ENCODE measurements at places on chromosomes 12 and 14.

- DNase-seq: no peak
Observed at GRCh38 chr12:48336564-48336963, 14.2 kb downstream of the ZNF641 start.

- DNase-seq: no peak
Observed at GRCh38 chr14:101665478-101666078, 95.9 kb upstream of the PPP2R5C start.

GRCh38 chr12:117646520-117646919, 285.1 kb upstream of the NOS1 start:
- DNase-seq: no peak

- DNase-seq: no peak
Observed at GRCh38 chr12:109578330-109578927, 4.8 kb downstream of the MVK start.

- no peak for DNase-seq
Observed at GRCh38 chr14:104494483-104494882, 85.1 kb upstream of the C14orf180 start.

GRCh38 chr12:49253033-49253623, 11.8 kb upstream of the TUBA1C start:
- DNase-seq: no peak

DNA sequence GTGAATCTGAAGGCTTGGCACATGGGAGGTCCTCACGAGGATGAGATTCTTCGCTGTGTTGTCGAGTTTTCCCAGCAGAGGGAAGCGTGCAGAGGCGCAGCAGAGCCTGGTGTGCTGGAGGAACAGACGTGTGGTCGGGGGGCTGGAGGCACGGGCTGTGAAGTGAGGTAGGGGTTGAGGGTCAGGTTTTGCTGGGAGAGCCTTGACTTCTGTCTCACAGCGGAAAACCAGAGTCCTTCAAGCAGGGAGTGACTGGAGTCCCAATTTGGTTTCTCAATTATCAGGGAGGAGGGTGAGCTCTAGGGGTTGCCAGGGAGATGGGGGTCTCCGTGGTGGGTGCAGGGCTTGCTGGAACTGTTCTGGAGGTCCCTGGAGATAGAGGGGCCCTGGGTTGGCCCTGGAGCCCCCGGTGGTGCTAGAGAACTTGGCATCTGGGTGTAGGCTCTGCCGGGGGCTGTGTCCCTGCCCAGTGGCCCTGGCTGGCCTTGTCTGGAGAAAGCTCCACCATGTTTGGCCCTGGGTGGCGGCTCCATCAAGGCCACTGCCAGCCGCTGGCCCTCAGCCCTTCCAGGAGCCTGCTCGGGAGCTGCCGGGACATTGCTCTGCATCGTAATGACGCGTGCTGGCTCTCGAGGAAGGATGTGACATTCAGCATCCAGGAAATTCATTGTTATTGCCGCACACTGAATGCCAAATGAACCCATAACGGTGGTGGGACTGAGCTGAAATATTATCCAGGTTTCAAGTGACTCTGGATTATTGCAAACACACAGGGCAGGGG, 215.7 kb downstream of the KIF26A start:
- no peak for DNase-seq

- no peak for DNase-seq
Observed at GRCh38 chr12:11805043-11805442, 155.6 kb downstream of the ETV6 start.

GRCh38 chr14:38225946-38226345, 18.2 kb downstream of the SSTR1 start:
- no peak for DNase-seq

- DNase-seq: no peak
Observed at GRCh38 chr14:90111895-90112534, 50.2 kb downstream of the KCNK13 start.

DNA sequence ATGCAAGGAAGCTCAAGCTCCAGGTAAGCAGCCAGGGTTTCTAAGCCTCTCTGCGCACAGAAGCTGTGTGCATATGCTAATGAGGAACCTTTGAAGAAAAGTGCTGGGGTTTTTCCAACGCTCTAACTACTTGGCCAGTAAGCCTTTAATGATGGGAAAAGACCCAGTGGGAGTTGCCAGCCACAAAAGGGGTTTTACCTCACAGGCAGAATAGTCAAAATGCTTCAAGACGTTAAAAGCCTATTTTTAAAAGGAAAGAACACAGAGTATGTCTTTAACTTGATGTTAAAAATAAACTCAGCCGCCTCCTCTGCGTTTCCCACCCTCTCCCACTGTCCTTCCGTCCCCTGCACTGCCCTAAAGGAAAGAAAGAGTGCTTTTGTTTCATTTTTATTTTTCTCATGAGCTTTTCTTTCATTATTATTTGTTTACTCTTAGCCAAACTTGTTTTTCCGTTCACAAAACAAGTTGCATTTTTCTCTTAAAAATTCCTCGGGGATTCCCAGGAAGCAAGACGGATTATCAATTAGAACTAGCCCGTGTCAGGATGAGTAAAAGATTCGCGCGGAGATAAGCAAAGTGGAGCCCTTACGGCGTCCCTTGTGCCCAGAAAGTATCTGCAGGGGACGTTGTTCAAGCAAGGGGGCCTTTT, 209.8 kb upstream of the NUDT4 start:
- DNase-seq: no peak

DNA sequence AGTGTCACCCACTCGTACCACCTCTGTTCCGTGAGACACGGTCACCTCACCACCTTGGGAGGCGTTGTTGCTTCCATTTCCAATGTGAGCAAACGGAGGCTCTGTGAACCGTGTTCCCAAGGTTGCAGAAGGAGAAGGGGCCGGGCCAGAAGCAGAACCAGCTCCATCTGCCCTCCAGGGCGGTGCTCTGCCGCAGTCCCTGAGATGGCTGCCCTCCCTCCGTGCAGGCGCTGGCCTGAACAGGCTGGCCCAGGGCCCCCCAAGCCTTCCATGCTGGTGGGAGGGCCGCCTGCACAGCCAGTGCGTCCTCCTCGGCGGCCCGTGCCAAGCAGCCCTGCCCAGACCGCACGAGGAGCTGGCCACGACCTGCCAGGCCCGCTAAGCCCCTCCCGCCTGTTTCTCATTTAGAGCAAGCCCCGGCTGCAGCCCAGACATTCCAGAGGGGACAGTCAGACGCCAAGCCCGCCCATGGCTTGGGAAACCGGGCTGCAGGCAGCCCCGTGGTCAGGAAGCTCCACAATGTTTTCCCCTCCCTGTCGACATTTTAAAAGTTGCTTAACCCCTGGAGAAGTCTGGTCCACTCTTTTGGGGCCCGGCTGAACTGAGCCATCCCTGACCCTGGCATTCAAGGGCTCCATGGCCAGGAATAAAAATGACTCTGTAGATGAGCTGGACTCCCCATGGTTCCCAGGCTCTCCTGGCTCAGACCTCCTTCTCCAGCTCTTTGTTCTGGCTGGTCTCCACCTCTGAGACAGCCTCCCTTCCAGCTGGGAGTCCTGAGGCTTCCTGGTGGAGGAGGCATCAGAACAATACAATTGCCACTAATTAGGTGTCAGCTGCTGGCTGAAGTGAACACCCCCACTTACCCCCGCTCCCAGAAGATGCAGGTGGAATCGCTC, 236.0 kb downstream of the BCL11B start:
- no peak for DNase-seq

DNA sequence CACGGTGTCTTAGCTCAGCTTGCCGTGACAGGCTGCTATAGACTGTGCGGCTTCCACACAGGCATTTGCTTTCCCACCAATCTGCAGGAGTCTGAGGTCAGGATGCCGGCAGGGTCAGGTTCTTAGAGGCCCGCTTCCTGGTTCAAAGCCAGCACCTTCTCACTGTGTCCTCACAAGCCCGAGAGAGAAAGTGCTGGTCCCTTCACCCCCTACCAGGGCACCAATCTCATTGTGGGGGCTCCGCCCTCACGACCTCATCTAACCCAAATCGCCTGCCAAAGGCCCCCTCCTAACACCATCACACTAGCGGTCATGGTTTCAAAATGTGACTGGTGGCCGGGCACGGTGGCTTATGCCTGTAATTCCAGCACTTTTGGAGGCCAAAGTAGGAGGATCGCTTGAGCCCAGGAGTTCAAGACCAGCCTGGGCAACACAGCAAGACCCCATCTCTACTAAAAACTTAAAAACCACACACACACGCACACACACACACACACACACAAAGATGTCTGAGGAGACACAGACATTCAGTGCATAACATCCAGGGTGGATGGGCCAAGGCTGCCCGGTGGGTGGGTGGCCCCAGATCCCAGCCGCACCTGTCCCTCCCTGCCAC, 26.8 kb downstream of the MMP17 start:
- no peak for DNase-seq

DNA sequence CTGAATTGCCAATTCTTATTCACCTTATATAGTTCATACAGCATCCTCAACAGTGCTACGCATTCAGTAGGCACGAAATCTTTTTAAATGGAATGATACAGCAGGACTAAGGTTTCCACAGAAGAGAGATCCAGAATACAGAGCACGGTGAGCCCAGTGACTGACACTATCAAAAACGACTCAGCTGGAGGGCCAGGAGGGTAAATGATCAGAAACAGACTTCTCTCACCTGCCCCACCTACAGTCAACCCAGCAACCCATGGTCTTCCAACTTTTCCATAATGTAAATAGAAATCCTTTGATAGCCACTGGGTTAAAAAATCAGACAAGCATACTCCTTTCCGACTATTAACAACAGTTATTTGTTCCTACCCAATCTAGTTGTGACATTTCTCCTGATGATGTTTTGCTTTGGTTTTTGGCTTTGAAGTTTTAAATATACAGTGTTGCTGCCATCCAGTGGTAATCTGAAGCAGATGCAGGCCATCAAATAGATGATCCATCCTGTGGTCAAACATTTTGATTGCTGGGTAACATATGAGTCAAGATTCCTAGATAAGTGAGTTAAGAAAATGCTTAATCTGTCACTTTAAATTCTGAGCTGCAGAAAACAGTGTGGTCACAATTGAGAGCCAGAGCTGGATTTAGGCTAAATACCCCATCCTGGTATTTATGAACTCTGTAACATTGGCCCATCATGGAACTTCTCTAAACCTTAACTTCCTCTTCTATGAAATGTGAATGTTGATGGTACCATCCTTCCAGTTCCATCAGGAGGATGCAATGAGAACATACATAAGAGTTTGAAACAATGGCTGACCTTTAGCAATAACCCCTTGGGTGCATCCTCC, 42.0 kb downstream of the GPHB5 start:
- no peak for DNase-seq

GRCh38 chr12:87234898-87235297, 794.3 kb downstream of the C12orf50 start:
- no peak for DNase-seq

- no peak for DNase-seq
Observed at GRCh38 chr12:50242751-50243191, 40.5 kb downstream of the LIMA1 start.

GRCh38 chr14:36284971-36285595, 35.4 kb downstream of the MBIP start:
- no peak for DNase-seq

DNA sequence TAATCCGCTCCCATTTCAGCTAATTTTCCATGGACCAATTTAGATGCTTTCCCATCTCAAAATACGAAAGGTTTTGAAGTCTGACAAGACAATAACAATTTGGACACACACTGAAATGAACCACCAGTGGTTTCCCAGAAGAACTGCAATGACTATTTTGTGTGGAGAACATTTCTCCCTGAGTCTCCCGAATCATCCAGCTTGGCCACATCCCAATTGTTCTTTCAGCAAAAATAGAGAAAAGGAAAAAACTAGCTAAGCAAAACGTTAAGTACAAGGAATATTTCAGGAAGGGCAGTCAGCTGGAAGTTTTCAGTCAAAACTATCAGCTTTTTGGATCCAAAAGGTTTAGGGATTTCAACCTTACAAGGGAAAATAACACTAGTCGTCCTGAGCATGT, 390.6 kb downstream of the KCNH5 start:
- no peak for DNase-seq

GRCh38 chr14:74495356-74495755, 1.8 kb downstream of the ISCA2 start:
- no peak for DNase-seq

GRCh38 chr12:32894566-32894965, 2.0 kb downstream of the PKP2 start:
- DNase-seq: no peak

GRCh38 chr12:52011602-52012214, 5.0 kb downstream of the TAMALIN start:
- DNase-seq: no peak

- DNase-seq: no peak
Observed at GRCh38 chr12:124842800-124843510, 20.7 kb downstream of the SCARB1 start.

DNA sequence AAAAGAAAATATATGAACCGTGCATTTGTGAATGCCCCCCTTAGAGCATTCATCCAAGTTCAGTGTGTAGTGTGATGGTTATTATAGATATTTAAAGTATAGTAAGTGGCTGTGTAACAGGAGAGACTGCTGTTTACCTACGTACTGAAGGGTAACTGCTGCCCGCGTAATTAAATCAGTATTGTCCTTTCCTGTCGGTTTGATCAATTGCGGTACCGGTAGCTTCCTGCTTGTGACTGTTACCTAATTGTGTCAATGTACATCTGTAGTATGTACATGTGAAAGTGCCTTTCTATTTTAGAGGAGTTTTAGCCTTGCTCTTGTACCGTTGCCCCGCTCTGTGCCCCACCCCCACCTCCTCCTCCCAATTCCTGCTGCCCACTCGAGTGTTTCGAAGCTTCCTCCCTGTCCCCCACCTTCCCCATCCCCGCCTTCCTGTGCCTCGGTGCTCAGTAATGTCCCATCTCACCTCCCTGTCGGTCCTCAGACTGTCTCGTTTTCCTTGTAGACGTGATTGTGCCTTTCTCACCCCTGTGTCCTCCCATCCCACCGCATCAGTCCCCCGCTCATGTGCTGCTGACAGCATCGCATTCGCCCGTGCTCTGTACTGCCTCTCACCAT, 75.0 kb downstream of the KICS2 start:
- DNase-seq: no peak

- DNase-seq: no peak
Observed at GRCh38 chr12:122845865-122846621, 10.8 kb downstream of the HIP1R start.

DNA sequence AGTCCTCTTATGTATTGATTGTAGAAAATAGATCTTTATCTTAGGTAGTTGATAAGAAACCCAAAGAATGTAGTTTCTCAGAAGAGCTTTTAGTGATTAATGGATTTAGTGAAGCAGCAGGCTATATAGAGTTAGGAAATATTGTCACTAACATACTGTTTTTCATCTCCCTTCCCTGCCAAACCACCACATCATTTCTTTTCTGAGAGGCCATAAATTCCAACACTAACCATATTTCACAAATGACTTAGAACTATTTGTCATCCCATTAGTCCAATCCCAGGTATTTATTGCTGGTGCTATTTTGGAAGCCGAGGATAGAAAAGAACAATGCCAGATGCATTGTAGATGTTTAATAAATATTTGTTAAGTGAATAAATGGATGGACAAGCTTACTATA, 185.7 kb downstream of the KICS2 start:
- no peak for DNase-seq

GRCh38 chr14:28758885-28759652, 7.5 kb upstream of the FOXG1 start:
- no peak for DNase-seq

DNA sequence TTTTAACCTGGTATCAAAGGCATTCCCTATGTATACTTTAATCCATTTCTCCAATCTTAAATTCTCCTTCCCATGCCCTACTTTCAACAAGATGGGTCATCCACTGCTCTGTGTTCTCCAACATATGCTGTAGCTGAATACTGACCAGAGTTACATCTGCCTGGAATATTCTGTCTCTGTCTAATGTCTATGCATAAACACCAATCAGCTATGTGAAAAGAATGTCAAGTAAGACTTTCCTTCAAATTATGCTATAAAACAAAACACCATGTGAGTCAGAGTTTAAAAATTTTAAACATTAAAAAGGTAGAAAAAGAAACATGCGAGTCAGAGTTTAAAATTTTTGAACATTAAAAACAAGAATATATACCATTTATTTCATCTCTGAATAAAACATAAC, 19.3 kb downstream of the NT5DC3 start:
- no peak for DNase-seq

Data from stimulated activated CD8-positive, alpha-beta memory T cell treated with anti-CD3 and anti-CD28 coated beads, Interleukin-4, amount 100 ng/mL, for 1 hour (primary cell).